Femur (tissue), 1 donor: ENCODE measurements at places on chromosomes 4 and X.
A peak's percentile ranks its signal among the peaks of the same experiment; 100 is the strongest.

DNA sequence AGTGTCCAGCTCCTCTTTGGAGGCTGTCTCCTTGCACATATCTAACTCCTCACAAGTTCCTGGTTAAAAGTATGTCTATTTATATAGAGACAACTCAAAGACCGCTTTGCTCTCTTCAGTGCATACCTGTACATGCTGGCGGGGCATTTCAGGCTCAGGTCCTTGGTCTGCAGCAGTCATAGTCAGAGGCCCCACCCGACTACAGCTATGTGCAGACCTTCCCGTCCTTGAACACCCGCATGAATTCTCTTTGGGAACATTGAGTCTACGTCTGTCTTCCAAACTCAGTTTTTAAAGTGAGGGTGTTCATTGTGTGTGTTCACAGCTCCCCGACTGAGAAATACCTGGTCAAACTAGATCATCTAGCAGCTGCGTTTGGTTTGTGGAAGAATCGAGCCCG is 4.2 kb downstream of the BCOR start:
- DNase-seq: no peak

DNA sequence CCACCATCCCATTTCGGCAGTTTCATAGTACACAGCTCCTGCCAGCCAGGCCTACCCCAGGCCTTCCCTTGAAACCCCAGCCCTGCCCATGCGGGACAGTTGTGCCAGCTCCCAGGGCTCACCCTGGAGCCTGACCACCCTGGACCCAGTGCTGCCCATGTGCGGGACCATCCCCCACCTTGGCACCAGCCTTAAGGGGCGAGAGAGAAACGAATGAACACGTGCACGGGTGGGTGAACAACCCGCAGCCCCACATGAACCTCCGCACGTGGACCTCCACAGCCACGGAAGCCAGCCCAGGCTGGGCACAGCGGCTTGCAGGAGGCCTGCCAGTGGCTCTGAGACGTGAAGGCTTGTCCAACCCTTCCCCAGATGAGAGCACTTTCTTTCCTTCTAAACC is 76.0 kb upstream of the MXD4 start:
- no peak for DNase-seq

DNA sequence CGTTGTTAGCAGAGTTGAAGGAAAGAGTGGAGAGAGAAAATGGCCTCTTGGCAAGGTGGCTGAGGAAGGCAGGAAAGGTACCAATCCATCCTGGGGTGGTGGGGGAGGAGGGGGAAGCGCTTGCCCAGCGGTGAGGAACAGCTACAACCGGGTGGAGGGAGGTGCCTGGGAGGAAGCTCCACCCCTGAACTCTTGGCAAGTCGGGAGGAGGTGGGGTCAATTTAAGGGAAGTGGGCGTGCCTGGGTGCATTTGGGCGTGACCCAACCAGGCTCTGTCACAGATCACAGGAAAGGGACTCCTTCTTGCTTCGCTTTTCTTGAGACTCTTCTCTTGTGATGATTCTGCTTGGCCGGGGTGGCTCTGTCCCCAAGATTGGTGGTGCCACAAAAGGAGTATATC is 41.7 kb downstream of the BCORL1 start:
- peak; percentile 80 for DNase-seq

GRCh38 chr4:21882051-21882839 is 66.3 kb downstream of the KCNIP4 start:
- DNase-seq: no peak

DNA sequence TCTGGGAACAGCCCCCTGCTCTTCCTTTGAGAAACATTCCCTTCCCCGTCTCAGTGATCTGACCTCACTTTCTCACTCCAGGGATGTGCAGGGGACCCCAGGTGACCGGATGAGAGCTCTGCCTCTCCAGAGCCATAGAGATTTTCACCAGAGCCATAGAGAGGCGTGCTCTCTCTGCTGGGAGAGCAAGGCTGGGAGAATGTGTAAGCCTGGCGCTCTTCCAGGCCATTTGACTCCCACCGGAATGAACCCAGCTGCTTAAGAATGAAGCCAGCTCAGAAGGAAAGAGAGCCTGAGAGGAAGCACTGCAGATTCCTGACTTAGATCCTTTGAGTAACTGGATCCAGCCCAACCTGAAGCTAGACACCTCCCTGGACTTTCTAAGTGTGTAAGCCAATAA is 106.4 kb downstream of the DHX15 start:
- DNase-seq: peak; percentile 64
